Fibroblast of lung (primary cell): ENCODE measurements at places on chromosomes 1 and 21.

DNA sequence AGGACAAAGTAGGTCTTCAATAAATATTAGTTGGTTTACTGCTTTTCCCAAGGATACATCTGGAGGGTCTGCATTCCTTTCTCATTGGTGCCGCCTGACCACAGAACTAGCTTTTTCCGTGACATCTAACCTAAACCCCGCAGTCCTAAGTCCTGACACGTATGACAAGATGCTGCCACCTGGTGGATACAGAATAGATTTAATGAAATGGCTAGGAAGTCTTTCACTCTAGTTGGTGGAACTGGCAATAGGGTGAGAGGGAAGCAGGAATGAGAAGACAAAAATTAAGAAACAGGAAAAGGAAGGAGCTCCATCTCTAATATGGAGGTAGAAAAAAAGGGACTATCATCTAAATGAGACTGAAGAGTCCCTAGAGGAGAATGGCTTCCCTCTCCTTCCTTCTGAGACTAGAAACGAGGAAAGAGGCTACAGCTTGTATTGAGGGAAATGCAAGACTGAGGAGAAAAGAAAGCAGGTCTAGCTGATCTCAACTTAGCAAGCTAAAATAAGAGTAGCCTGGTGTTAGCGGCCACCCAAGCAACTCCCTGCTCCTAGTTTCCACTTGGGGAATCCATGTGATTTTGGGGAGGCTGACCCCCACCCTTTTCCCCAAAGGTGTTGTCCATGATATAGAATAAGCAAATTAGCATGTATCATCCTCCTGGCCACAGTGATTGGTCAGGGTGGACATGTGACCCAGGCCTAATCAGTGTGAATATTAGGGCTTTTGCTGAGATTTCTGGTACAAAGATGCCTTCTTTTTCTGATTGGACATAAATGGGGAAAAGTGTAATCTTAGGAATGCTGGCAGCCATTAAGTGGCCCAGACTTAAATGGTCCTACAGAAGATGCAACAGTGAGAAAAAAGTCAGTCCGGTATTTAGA, 5.9 kb downstream of the RFX5 start:
- peak; percentile 84 for DNase-seq

DNA sequence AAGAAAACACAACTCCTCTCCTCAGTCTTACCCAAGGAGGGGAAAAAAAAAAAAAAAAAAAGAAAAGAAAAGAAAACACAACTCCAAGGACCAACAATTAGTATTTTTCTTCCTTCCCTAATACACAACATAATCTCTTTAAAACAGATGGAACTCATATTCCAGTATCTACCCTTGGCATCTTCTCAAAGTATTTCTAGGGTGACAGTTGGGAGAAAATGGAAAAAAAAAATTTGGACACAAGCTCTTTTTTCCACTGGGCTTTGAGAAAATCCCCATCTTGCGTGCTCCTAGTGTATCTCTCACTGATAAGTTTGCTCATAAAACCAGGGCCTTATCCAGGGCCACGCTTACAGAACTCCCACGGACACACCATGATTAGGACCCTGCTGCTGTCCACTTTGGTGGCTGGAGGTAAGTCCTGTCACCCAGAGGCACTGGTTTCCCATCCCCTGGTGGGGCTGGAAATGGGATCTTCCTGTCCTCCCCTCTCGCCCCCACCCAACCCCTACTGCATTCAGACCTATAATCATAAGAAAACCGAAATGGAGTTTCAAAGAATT, at the start of gene CELA2B:
CELA2B (plus strand) TSS at position 353 of the 563 bp plus-strand sequence; CDS start at position 375, 22 bp downstream.
- no peak for DNase-seq

DNA sequence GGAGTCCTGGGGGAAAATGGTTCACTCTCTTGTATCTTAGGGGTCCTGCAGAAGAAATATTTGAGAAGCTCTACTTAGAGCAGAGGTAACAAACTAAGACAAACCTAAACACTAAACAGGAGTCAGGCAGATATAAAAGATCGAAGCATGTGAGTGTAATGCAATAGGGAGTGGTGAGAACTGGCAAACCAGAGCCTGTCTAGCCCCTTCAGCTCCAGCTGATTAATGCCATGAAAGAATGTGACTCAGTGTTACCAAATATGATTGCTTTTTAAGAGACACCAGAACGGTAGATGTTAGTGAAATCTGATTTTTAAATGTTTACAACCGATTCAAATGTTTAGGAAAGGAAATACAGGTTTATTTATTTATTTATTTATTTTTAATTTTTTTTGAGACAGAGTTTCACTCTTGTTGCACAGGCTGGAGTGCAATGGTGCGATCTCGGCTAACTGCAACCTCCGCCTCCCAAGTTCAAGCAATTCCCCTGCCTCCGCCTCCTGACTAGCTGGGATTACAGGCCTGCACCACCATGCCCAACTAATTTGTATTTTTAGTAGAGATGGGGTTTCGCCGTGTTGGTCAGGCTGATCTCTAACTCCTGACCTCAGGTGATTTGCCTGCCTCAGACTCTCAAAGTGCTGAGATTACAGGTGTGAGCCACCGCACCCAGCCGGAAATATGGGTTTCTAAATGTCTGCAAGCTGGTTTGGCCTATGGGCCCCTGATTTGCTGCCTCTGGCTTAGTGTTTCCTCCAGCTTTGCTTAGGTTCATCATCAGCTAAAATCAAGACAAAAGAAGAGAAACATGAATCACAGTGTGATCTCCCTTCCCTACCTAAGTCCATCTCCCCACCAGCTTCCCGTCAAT, 12.2 kb downstream of the TXNIP start:
- DNase-seq = no peak

DNA sequence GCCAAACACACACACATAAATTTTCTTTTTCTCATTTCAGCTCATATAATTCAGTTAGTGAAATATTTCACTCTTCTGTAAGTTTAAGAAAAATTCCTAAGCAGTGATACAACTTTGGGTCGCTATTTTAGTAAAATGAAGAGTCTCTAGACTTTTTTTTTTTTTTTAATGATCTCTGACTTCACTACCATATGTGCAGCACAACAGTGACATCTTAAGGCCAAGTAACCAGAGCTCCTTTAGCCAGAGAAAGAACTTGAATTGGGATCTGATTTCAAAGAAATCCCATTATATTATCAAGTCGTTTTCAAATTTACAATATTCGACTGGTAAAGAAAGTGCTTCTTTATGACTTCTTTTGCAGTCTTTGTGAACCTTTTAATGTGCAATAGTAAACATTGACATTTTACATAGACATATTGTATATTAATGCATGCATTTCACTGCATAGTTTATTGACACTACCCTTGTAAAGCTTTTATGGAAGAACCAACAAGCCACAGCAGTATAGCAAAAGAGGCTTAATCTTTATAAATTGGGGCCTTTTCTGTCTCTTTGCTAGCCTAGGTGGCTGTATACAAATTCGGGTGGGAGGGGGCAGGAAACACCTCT, 62.2 kb downstream of the LRRC40 start:
- peak; percentile 38 for DNase-seq

DNA sequence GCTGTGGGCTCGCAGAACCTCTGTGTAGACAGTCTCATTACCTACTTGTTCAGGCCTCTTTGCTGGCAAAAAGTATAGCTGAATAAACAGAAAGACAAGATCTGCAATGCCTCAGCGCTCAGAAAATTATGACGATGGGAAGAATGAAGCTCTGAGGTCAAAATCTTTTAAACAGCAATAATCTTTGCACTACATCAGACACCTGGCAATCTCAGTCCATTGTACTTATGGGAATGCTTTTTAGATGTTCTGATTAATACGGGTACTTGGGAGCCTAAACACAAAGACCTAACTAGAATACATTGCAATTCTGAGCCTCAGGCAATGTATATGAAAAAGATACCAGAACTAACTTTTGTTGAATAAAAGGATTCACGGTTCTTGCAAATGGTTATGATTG, 410.7 kb downstream of the SMYD3 start:
- DNase-seq = no peak

DNA sequence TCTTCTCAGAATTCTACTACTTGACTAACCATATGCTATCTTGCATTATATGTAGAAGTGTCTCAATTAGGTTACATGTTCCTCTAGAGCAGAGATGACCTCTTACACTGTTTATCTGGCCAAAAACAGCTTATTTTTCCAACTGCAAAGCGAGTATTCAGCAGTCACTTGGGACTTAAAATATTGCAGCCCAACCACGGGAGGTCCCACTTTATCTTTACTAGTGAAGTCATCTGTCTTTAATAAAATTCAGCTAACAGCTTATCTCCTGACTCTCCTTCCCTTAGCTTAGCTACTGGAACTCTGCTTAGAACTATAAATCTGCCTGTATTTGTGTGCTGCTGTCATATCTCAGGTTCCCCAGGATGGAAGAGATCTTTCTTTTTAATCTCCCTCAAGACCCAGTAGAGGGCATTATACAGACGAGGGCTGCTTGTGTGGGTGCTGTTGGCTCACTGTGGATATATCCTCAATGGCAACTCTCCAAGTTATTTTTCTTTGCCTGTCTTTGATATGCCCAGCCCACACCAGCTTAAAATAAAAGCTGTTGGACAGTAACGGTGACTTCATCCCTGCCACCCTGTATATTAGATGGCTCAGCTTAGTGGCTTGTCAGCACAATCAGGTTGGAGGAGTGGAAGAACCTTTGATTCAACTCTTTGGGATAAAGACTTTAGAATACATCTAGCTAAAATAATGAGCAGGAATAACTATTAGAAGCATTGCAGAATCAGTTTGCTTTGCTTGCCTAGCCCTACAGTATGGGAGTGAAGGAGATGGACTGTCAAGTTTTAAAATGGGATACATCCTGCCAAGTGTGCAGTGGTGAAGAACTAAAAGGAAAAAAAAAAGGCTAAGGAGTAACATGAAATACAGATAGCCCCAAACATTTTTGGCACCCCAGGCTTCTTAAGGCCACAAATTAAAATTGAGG, 9.6 kb downstream of the ENSA start:
- DNase-seq = peak; percentile 79

DNA sequence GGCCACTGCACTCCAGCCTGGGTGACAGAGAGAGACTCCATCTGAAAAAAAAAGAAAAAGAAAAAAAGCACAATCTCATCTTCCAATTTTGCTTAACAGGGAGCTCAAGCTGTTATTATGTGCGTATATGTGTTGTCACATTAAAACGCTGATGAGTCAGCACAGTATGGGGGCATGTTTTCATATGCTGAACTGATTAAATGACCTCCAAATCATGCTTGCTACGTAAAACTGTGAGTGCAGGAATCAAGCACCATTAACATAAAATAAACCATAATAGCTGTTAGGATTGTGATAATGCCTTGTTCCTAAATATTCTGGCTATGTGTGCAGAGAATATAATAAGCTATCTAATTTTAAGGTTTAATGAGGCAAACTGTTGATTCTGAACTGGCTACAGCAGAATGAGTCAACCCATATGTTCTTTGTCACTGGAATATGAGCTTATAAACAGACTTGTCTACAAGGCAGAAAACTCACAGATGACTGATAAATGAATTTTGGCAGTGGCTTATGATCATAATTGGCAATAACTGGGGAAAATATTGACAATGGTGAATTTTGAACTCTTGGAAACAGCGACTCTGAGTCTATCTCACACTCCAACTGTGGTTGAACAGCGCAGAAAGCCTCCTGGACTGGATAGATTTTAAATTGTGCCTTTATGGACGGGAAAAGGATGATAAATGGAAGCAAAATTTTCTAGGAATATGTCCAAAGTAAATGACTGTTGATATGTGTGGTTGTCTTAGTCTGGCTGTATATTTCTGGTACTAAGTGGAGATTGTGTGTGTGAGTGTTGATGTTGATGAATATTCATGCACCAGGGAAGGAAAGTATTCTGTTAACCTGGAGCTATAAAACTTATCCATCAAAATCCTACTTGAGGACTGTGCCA, 75.5 kb downstream of the VCAM1 start:
- DNase-seq = peak; percentile 91

- DNase-seq = peak; percentile 44
Observed at GRCh38 chr1:232353001-232353400, 276.9 kb downstream of the SIPA1L2 start.

GRCh38 chr1:229842302-229843255, 216.5 kb downstream of the URB2 start:
- DNase-seq = peak; percentile 27

- DNase-seq = peak; percentile 62
Observed at GRCh38 chr1:56095696-56096665, 483.4 kb downstream of the PLPP3 start.

DNA sequence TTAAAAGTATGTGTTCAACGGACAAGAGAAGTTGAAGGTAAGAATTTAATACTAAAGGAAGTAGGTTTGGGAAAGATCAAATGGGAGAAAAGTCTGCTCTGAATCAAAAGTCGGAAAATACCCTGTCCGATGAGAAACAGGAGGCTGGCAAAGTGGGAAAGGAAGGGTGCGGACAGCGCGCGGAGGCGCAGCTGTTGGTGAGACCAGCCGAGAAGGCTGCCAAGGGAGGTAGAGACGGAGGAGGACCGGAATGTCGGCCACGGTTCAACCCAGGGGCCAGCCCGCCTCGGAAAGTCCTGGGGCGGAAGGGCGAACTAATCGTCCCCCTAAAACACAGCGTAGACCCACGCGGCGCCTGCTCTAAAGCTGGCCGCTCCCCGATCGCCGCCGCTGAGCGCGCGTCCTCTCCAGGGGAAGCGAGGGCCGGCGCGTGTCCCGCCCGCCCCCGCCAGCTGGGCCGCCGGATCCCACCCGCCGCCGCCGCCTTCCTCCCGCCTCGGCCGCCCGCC, 639 bp upstream of the SPATA1 start:
- peak; percentile 66 for DNase-seq

- no peak for DNase-seq
Observed at GRCh38 chr1:31476891-31477846, 64.2 kb downstream of the SERINC2 start.

DNA sequence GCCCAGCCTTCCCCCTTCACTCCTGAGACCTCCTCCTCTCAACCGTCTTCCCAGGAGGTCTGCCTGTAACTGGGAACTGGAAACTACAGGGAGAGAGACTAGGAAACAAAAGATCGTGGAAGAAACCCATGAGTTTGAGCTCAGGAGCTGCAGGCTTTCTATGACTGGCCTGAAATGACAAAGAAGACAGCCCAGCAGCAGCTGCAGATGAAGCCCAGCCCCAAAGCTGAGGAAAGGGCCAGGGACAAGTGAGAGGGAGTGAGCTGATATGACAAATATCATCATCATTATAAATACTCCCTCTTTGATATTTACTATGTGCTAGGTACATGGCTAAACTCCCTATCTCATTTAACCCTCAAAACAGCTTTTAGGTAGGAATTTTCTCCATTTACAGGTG, 142.6 kb upstream of the CTTNBP2NL start:
- DNase-seq = no peak

GRCh38 chr1:117682372-117682771, 76.5 kb downstream of the TENT5C start:
- DNase-seq = no peak

DNA sequence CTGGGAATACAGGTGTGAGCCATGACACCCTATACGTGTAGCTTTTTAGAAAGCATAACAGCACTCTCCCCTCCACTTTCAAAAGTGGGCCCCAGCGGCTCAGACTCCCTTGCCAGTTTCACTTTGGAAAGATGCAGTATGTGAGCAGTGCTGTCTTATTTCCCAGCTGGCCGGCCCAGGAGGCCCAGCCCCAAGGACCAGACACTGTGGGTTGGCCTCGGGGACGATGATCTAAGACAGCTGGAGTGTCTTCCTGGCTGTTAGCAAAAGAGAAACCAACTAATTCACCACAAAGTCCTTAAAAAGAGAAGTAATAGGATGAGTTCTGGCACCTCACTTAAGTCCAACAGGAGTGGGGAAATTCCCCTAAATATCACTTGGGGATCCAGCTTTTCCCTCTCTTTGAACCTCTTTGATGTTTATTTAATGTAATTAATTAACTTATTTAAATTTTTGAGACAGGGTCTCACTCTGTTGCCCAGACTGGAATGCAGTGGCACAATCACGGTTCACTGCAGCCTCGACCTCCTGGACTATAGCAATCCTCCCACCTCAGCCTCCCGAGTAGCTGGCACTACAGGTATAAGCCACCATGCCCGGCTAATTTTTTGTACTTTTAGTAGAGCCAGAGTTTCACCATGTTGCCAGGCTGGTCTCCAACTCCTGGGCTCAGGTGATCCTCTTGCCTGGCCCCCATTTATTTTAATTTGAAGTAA, 17.6 kb upstream of the CLIC4 start:
- peak; percentile 86 for DNase-seq
